ENCODE measurements at places on chromosomes 7 and 10.

DNA sequence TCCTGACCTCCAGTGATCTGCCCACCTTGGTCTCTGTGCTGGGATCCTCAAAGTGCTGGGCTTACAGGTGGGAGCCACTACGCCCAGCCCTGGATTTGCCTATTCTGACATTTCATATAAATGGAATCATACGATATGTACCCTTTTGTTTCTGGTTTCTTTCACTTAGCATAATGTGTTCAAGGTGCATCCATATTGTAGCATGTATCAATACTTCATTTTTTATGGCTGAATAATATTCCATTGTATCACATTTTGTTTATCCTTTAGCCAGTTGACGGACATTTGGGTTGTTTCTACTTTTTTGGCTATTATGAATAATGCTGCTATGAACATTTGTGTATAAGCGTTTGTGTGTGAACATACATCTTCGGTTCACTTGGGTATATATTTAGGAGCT, 4.8 kb upstream of the HILPDA start:
- no peak for ATAC-seq

GRCh38 chr7:37719077-37719476, 35.5 kb downstream of the GPR141 start:
- no peak for ATAC-seq

DNA sequence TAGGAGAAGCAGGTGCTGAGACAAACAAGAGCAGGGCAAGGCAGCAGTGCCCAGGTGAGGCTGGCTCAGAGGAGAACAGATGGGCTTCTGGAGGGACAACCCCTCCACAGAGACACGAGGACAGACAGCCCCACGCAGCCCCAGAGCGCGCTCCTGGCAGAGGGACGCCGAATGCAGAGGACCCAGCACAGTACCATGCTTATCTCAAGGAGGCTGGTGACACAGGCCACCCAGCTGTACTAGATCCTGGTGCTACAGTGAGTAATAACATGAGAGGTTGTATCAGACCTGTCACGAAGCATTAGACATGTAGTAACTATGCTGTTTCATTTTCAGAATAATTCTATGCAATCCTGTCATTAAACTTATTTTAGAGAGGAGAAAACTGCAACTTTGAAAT, 60.4 kb upstream of the NCAPG2 start:
- no peak for ATAC-seq

DNA sequence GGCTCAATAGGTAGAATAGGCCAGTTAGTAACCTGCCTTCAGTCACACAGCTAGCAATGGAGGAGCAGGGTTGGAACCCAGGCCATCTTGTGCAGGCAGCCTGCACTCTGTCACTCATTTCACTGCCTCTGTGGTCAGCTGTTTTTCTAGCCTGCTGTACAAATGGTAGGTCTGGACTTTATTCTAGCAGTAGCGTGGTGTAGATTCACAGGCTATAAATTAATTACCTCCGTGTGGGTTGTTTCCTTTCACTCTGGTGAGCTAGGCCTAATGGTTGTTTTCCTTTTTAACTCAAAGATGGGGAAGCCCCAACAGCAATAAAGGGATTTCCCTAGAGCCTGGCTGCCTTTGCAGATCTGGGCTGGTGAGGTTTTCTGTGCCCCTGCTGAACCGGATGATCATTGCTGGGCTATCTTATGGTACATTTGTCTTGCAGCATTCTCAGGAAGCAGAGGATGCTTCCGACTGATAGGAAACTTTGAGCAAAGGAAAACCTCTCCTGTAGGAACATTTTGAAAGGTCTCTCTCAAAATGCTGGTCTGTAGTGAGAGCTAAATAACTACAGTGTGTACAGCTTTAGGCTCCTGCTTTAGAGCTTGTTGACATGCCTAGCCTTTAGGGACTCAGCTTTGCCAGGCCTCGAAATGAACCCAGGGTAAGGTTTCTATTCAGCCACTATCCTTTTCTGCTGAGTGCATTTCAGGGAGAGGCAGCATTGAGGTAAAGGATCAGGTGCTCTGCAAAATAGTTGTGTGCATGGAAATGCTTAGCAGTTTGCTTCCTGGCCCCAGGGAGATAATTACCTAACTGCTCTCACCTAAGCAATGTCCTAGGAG, 157.4 kb downstream of the ST7 start:
- ATAC-seq, result peak; percentile 88

DNA sequence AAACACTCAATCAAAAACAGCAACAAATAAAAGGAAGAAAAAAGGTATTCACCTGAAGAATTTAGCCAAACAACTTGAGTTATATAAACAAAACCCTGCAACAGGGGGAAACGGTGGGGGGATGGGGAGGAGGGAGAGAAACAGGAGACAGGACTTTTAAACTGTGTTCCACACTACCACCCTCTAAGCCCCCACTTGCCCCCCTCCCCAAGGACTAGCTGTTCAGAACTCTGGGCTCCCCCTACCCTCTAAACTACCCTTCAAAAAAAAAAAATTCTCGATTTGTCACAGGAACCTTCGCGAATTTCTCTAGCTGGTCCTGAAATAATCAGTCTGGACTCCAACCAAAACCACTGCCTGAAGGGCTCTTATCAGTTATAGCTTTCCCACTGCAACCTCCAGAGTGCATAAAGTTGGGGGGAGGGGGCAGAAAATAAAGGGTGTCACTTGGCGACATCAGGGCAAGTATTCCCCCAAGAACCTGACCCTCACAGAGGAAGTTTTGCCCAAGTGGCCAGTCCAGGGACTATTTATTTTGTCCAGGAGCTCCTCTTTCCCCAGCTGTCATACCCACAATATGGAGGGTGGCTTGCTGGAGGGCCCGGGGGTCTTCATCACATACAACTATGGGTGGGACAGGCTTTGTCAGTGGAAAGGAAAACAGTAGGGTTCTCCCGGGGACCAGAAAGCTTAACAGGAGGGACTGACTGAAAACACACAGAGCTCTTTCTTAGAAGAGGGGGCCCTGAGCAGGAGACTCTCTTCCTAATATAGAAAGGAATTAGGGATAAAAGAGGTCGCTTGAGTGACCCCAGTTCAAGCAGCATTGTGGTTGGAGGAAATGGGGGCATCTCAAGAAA, 1.3 kb downstream of the UBE2H start:
- 0 out of 3 replicates have a peak, but pooled peaks have one; percentile 4 for ATAC-seq

DNA sequence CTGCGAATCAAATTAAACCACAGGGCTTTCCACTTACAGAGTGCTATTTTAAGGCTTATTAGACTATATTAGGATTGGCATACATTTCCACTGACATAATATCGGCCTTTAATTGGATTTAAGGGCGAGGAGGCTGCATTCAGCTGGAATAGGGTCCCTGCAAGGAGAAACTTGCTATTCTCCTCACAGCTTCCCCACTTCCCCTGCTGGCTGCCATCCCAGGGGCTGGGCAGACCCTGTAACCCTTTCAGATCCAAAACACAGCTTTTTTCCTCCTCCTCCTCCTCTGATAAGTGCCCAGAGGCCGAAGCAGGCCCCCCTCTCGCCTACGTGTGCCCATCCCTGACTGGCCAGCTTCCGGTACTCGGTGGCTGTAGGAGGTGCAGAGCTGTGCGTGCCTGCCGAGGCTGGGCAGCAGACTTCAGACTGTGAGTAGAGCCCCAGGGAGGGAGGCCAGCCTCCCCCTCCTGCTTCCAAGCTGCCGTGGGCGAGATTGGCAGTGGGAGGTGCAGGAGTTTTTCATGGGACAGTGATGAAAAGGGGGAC, 224.2 kb downstream of the PLXNA4 start:
- peak; percentile 38 for ATAC-seq

All from SK-N-SH treated with all-trans-retinoic acid at 6 μM for 48 hours (cell line).